ENCODE measurements at places on chromosomes 5 and 9. TPM values are rescaled to one million over a fixed set of nuclear protein-coding genes. Genes with fewer than 3 reads are reported as not detected.

DNA sequence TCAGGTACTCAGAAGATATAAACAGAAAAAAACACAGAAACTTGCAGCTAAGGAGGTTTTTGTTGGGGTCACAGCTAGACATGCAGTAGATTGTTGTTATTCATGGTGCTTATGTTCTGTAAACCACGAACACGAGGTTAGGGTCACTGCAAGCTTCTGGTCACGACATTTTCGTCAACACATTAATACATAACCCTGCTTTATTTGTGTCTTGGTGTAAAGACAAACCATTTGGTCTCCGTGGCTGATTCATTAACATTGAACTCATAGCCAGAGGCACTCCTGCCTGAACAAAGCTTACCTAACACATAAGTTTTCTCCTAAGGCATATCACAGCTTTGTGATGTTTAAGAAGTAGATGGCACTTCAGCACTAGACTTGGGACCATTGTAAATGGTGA is 16.9 kb downstream of the TEK start:
- no peak for DNase-seq

The C6 gene
- 1.4 TPM for polyA plus RNA-seq

- DNase-seq: no peak
Measured at GRCh38 chr5:135348918-135349317, 50.1 kb downstream of the MACROH2A1 start.

DNA sequence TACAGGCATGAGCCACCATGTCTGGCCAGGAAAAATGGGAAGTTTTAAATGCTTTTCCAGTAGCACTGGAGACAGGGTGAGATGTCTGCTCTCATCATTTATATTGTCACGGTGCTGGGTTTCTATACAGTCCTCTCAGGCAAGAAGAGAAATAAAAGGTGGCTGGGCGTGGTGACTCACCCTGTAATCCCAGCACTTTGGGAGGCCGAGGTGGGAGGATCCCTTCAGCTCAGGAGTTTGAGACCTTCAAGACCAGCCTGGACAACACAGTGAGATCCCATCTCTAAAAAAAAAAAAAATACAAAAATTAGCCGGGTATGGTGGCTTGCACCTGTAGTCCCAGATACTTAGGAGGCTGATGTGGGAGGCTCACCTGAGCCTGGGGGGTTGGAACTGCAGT is 4.8 kb upstream of the GRIN1 start:
- no peak for DNase-seq

- no peak for DNase-seq
Measured at GRCh38 chr5:126963822-126964375, 66.5 kb downstream of the MARCHF3 start.

Measured in right renal pelvis (tissue), 4 donors.